ENCODE measurements at places on chromosomes 1 and 21.

- no peak for DNase-seq
These were observed 3.1 kb upstream of the SLC16A4 start for GRCh38 chr1:110393691-110394492.

DNA sequence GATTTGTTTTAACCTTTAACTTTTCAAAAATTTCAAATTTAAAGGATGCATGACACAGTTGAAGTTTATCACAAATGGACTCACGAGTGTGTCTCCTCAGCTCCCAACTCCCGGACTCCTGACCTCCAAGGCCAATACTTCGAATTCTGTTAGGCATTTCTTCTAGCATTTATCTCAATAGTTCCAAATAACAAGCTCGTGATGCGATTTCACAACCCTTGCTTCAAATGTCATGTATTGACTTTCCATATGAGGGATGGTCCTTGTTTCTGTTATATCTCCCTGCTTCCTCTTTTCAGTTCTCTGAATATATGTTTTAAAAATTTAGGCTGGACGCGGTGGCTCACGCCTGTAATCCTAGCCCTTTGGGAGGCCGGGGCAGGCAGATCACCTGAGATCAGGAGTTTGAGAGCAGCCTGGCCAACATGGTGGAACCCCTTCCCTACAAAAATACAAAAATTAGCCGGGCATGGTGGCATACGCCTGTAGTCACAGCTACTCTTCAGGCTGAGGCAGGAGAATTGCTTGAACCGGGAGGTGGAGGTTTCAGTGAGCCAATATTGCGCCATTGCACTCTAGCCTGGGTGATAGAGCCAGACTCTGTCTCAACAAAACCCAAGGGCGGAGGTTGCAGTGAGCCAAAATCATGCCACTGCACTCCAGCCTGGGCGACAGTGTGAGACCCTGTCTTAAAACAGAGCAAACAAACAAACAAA lies 52.0 kb upstream of the TINAGL1 start:
- no peak for DNase-seq

DNA sequence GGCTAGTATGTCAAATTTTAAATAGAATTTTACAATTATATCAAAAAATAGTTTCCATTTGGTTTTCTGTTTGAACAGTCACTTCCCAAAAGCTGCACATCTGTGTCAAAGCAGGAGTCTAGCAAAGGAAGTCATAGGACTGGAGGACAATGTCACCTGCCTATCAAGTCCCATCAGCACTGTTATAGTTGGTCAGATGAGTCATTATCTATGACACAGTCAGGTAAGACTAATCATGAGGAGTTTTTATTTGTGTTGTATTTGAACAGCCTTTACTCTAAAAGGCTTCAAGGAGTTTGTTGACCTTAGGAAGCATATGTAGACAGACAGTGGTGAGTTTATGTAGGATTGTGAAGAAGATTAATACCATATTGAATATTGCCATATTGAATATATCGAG lies 74.2 kb upstream of the QSOX1 start:
- DNase-seq: no peak

GRCh38 chr1:44040846-44041245 lies 9.6 kb upstream of the SLC6A9 start:
- DNase-seq: no peak

GRCh38 chr1:240877605-240878004 lies 265.6 kb upstream of the GREM2 start:
- DNase-seq: no peak

- peak; percentile 77 for DNase-seq
These were observed 76.0 kb downstream of the CD247 start for GRCh38 chr1:167442142-167442848.

DNA sequence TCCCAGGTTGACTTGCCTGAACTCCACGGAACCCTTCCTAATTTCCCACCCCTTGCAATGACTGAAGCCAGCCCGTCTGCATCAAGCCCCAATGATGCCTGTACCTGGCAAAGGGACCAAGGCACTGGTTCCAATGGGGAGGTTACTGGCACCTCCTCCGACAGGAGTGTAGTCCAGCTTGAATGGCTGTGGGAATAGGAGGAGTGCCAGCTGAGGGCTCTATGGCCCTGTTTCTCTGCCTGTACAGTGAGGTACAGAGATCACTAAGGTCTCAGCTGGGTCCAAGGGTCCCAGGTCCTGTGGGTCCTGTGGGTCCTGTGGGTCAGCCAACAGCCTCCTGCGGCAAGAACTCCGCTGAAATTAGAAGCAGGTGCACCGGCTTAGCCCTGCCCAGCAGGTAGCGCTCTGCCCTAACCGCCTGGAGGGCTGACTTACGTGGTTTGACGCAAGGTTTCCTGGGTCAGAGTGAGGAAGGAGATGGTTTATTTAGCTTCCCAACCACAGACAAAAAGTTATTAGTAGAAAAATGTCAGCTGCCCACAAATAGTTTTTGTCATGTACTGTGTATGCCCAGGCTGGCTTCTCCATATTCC lies 9.9 kb upstream of the SPRR4 start:
- no peak for DNase-seq

DNA sequence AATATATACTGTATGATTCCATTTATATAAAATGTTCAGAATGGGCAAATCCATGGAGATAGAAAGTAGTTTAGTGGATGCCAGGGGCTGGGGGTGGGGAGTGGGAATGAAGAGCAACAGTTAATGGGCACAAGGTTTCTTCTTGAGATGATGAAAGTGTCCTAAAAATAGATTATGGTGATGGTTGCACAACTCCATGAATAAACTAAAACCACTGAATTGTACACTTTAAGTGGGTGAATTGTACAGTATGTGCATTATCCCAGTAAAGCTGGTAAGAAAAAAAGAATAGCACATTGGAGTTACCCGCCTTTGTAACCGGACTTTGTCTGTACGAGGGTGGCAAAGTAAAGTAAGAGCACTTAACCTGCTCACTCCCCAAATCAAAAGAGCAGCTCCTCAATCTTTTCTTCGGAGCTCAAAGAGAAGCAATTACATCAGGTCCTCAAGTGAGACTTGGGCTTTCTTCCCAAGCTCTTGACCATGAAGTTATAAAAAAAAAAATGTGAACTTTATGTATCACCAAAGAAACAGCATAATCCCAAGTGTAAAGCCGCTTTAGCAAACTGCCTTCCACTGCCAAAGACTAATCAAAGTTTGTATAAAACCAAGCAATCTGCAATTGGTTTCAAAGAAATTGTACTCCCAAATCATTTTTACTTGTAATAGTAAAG lies 32.1 kb downstream of the ALDH9A1 start:
- DNase-seq: no peak

- peak; percentile 87 for DNase-seq
These were observed 407 bp downstream of the CAMSAP2 start for GRCh38 chr1:200738949-200739651.

DNA sequence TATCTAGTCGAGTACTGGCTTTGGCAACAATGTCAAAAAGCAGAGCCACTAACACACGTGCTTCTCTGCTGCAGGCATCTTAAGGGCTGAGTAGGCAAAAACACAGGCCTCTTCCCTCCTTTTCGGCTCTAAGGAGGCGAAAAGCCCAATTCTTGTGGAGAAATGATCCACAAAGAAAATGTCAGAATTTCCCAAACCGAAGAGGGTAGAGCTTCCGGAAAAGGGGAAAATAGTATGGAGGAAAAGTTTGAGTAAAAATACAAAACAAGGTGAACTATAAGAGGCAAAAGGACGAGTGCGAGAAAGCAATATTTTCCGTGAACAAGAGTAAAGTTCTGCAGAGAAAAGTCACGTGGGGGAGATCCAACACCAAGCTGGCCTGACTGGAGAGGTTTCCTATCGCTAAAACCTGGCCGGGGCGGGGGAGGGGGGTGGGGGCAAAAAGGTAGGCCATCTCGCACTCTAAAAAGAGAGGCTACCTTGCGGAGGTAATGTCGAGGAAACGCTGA lies 551 bp downstream of the ZRANB2 start:
- DNase-seq: no peak

DNA sequence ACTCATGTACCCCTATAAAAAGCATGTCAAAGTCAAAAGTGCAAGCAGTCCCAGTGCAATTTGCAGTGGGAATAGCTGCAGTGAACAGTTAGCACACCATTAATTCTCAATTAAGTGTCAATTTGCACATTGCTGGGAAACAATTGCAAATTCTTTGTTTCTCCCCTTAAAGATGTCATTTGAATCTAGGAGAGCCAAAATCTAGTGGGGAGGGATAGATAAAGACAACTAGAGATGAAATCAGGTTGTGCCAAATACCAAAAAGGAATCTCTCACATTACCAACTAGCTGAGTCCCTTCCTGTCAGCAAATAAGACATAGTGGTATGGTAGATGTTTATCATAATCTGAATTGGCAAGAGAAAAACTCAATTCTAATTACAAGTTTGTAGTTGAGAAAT lies 330.7 kb downstream of the NUF2 start:
- DNase-seq: no peak

GRCh38 chr1:19828546-19828945 lies 13.5 kb upstream of the RNF186 start:
- DNase-seq: no peak

- peak; percentile 76 for DNase-seq
These were observed 113.8 kb downstream of the UBR4 start for GRCh38 chr1:19096036-19096833.

DNA sequence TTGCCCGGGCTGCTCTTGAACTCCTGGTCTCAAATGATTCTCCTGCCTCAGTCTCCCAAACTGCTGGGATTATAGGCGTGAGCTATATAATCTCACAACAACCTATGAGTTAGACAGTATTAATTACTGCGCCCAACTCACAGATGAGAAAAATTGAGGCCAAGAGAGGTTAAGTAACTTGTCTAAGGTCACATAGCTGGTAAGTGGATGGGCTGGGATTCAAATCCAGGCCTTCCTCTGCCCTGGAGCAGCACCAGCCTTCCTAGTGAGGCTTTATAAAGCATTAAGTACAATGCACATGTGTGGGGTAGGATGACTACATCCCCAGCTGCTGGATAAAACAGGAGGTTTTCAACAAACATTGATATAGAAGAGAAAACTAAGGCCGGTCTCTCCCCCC lies 15.1 kb downstream of the E2F2 start:
- DNase-seq: no peak

- DNase-seq: no peak
These were observed 32.9 kb downstream of the FMO4 start for GRCh38 chr1:171346881-171347280.

- DNase-seq: no peak
These were observed 6.9 kb upstream of the SLC35F3 start for GRCh38 chr1:233897325-233898162.

- no peak for DNase-seq
These were observed 138.7 kb downstream of the RUNX1 start for GRCh38 chr21:34910396-34910795.

- no peak for DNase-seq
These were observed 9.2 kb downstream of the DEGS1 start for GRCh38 chr1:224192082-224192788.

DNA sequence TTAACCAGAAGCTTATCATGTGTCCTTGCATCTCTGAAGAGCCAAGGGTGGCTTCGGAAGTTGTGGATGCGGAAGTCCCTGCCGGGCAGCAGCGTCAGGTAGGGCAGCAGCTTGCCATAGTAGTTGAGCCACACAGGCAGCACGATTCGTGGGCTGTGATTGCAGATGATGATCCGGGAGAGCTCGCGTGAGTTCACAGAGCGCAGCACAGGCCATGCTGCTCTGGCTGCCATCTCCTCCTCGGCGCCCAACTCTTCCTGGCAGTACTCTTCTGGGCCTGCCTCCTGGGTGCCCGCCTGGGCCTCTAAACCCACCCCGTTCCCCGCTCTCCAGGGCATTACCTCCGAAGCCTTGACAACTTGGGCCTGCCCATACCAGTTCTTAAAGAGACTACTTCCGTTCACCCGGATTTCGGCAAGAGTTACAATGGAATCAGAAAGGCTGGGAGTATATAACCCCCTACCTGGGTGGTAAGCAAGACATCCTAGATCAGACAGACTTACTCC lies at the start of gene VHLL:
Gene VHLL (minus strand): TSS at position 456 of the 506 bp plus-strand sequence. CDS start 118 bp downstream, at position 338.
- DNase-seq: no peak

GRCh38 chr1:93353286-93353685 lies 7.6 kb downstream of the DR1 start:
- DNase-seq: no peak

- no peak for DNase-seq
These were observed 9.3 kb downstream of the NKAIN1 start for GRCh38 chr1:31230378-31230777.

GRCh38 chr1:12405325-12406210 lies 175.7 kb downstream of the VPS13D start:
- no peak for DNase-seq

DNA sequence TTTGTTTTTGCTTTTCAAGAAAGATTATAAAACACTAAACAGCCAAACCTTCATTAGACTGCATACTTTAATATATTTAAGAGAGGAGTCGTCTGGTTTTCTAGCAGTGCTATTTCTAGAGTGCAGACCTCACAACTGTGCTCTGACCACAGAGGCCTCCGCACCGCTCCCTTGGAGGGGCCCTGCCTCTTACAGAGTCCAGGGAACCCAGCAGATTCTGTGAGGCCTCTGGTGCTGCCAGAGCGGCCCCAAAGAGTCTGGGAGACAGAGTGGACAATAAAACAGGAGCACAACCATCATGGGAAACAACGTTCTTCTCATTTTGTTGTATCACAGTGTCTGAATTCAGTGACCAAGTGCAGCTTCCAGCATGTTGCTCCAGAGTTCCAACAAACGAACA lies 5.8 kb downstream of the ATP5PO start:
- no peak for DNase-seq

DNA sequence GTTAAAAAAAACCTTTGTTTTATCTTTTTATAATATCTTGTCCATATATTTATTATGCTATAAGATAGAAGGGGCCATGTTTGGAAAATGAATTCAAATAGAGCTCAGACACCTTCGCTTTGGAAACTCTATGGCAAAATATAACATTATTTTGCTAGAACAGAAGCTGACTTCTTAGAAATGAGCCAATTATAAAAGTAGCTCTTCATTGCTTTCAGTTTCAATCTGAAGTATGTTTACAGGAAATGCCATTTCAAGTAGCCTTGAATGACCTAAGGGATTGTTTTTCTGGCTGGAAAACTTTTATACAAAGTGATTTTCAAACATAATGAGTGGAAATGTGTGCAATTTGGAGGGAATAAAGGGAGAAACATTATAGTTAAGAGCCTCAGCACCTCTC lies 37.8 kb upstream of the GBP5 start:
- DNase-seq: no peak

DNA sequence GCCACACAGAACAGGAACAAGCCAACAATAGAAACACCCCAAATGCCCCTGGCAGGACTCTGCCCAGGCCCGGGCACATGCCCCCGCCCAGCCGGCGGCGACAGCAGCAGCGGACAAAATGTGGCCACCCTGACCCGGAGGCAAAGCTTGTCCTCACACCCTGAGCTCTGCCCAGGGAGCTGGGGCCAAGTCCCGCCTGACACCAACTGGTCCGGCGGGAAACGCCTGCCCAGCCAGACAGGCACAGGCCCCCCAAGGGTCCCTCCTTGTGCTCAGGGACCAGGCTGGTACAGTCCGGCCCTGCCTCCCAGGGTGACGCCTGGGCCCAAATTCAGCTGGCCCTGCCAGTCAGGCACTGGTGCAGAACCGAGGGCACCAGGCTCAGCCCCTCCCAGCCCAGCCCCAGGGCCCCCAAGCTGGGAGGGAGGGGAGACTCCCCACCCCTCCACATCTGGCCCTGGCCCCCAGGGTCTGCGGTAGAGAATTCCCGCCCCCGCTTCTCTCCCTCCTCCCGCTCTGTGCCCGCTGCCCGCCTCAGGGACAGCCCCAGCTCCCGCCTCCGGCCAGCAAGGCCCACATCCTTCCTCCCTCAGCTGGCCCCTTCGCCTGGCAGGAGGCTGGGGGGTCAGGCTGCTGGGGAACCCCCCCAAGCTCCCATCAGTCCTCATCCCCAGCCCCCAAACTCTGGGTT lies 2.0 kb downstream of the AHDC1 start:
- no peak for DNase-seq

All from WERI-Rb-1 (cell line).